ENCODE measurements at places on chromosomes 4 and X.

GRCh38 chr4:51942108-51942832, 77.9 kb downstream of the LRRC66 start:
- no peak for DNase-seq

DNA sequence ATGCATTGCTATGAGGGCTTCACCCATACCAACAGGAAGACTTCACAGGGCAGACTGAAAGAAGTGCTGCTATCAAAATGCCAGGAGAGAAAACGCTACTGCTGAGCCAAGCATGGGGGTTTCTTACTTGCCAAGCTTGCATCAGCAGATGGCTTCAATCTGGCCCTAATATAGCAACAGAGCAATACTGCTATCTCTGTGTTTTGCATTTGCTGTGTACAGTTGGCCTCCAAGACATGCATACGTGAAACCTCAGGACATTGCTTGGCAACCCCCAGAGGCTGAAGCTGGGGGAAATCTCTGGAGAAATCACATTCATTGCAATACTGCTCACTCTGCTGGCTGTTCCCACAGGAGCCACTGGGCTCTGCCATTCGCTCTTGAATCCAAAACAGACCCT, 127.2 kb upstream of the GPC4 start:
- DNase-seq, result no peak

- DNase-seq, result no peak
Observed at GRCh38 chr4:185404031-185404430, 7.4 kb downstream of the ANKRD37 start.

- no peak for DNase-seq
Observed at GRCh38 chr4:121114756-121115155, 42.4 kb upstream of the NDNF start.
